ENCODE measurements at places on chromosomes 7 and 10.

DNA sequence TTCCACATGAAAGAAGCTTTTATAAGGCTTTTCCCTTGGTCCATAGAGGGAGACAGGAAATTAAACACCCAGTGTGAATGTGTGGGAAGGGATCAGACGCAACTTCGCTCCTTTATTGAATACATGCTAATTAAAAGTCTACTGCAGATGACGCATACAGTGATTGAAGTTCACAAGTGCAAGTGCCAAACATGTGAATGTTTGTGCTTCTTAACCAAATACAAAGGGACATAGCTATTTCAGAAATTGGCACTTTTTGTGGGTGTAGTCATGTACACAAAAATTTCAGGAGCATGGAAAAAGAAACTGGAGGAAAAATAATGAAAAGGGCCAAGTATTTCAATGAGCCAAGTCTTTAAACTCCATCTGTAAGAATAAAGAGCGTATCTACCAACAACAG, 283.7 kb downstream of the SKAP2 start:
- DNase-seq: no peak

- DNase-seq: no peak
Measured at GRCh38 chr10:113569576-113569975, 16.7 kb downstream of the HABP2 start.

GRCh38 chr10:11189582-11190376, 172.1 kb downstream of the CELF2 start:
- DNase-seq: no peak

- DNase-seq: no peak
Measured at GRCh38 chr10:96964131-96964530, 132.0 kb downstream of the LCOR start.

DNA sequence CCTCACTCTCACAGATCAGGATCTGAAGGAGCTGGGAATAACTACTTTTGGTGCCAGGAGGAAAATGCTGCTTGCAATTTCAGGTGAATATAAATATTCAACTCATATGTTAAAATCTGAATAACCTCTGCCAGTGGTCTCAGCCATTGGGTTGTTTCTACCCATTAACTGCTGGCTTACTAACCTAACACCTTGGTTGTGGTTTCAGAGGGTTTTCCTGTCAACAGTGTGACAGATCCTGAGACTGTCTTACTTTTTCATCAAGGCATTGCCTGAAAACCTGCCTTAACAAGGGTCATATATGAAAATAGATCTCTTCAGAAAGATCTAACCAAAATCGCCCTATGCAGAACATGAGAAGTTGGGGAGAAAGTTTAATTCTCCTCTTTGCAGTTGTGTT, 307.7 kb downstream of the BICC1 start:
- DNase-seq: no peak

GRCh38 chr10:17980846-17981565, 29.3 kb downstream of the SLC39A12 start:
- DNase-seq: no peak

DNA sequence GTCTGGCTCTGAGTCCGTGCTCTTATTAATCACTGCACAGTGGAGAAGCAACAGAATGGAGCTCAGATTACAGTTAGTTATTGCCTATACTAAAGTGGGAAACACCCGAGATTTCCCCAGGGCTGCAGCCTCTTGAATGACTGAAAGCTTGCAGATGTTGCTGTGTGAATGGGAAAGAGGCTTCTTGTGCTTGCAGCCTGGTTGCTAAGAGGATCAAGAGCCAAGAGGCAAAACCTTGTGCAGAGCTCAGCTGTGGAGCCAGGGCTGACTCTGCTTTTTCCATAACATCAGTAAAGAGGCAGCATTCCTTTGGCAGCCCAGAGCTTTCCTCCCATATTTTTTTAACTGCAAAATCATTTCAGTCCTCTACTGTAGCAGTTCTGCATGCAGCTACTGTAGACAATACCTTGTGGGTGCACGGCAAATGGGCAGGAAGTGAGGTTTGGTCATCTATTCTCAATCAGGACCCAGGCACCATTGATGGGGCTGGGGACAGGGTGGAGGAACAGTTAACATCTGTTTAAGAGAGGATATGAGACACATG, 86.5 kb downstream of the RALA start:
- DNase-seq: no peak

- DNase-seq: no peak
Measured at GRCh38 chr10:132257271-132257670, 50.5 kb downstream of the STK32C start.

- no peak for DNase-seq
Measured at GRCh38 chr7:103437623-103438022, 8.4 kb downstream of the SLC26A5 start.

DNA sequence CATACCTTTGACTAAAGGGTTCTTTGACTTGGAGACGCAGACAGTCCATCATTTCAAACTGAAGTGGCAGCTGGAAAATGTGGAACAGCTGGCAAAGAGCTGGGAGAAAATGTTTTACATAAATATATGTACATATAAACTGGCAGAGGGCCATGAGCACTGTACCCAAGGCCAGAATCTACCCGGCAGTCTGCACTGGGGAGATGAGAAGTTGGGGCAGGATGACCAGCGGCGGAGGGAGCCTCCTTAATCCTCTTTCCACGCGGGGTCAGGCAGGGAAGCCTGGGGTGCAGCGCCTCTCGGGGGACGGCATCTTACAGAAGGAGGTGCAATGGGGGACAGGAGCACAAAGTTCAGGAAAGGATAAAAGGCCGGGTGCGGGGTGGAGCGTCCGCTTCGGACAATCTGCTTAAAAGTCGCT, 1.3 kb downstream of the GLI3 start:
- DNase-seq: no peak

DNA sequence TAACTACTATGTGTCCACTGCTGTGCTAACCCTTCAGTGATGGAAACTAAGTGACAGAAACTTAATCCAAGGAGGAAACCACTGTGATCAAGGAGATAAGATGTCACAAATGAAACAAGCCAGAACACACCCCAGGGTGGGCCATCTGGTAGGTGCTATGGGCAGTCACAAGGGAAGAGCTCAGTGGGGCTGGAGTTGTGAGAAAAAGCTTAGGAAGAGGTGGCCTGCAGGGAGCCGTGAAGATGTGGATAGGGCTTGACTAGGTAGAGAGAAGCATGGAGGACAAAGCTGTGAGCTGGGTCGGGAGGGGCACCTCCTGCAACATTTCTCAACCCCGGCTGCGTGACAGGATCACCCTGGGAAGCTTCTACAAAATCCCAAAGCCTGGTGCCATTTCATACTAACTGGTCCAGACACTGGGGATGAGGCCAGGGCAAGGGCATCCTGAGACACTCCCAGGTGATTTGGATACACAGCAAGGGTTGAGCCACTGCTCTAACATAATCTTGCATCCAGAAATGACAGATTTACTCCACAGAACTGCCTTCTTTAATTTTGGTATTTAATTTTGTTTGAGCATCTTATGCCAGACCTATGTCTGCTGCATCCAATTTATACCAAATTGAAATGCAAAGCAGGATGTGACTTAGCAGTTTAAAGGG, 69.3 kb downstream of the OSBPL3 start:
- DNase-seq: no peak

DNA sequence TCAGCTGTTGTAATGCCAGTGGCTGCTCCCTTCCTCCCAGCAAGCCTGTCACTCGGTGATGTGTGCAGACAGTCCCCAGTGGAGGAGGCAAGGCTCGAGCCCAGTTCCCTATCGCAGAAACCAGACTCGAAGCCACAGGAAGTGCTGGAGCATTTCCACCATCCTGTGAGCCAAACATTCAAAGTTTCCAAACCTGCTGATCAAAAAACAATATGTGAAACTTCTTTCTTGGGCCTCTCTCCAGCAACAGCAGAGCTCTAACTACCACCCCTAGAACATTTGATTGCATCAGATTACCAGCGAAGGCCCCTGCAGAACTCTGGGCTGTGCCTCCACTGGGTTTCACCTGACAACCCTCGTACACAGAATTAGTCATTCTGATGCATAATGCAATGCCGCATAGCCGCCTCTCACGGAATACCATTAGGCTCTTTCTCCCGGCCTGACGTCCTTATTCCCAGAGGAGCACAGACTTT, 94.0 kb downstream of the ELMO1 start:
- peak; percentile 63 for DNase-seq

DNA sequence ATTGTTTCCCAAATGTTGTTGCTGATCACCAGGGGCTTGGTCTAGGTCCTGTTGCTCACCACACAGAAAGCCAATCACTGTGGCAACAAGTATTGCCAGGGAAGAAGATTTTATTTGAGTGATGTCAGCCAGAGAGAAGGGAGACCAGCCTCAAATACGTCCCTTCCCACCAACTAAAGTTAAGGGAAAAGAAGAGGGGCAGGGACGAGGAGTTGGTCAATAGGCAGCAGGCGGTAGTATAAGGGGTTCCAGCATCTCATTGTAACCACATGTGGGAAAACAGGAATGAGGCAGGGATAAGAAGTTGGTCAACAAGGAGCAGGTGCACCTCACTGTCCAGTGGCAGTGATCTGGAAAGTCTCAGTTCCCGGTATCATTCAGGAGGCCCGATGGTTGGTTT, 138.9 kb upstream of the KCNMA1 start:
- no peak for DNase-seq

- peak; percentile 45 for DNase-seq
Measured at GRCh38 chr7:24587853-24588252, 14.6 kb downstream of the PALS2 start.

DNA sequence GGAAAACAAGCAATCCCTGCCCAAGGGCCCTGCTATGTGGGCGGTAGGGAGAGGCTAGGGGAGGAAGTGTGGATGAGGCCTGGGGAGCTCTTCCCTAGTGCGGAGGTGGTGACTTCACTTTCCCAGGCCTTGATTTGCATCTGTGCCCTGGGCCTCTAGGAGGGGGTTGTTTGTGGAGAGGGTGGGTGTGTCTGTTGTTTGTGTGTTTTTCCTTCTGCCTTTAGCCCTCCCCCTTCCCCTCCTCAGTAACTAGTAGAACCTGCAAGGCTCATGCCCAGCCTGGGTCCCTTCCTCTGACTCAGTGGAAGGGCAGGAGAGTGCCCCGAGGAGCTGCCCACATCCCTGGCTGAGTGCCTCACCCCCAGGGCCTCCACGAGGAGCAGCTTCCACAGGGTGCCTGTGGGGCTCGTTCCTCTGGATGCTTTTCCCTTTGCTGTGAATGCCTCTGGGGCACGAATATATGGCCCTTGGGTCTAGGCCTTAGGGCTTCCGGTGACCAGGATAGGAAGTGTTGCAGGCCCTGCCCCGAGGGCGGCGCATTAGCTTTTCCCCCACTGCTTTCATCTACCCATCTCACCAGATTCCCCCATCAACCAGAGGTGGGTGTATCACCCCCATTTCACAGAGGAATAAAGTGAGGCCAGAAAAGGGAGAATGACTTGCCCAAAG, 89.4 kb upstream of the DUSP5 start:
- DNase-seq: no peak

DNA sequence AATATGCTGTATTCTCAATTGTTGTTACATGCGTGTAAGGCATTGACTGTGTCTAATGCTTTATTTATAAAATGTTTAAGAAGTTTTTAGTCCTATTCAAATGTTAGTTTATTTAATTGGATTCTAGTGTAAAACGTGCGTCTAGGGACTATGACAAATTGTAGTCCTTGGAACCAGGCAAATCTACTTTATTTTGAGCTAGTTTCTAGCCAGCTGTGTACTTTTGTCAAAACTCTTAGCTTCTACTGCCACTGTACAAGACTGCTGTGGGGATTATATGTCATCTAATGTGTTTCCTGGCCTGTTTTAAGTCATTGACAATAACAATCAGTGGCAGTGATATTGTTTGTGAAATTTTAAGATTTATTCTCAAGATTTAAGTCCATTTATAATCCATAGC, 220.5 kb upstream of the SEMA3D start:
- no peak for DNase-seq

DNA sequence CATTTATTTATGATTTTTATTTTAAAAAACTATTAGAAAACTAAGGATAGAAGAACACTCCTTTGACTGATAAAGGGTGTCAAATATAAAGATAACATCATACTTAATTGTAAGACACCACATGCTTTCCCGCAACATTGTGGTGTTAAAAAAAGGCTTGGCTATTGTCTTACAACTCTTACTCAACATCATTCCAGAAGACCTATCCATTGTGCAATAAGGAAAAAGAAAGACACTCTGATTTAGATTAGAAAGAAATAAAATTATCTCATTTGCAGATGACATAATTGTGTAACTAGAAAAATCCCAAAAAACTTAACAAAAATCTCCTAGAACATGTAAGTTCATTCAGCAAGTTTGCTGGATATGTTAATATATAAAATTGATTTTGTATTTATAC, 296.7 kb upstream of the GNAI1 start:
- DNase-seq: no peak

GRCh38 chr10:15320522-15321203, 50.4 kb downstream of the FAM171A1 start:
- DNase-seq: no peak

GRCh38 chr7:6279341-6279740, 6.9 kb upstream of the CYTH3 start:
- no peak for DNase-seq

DNA sequence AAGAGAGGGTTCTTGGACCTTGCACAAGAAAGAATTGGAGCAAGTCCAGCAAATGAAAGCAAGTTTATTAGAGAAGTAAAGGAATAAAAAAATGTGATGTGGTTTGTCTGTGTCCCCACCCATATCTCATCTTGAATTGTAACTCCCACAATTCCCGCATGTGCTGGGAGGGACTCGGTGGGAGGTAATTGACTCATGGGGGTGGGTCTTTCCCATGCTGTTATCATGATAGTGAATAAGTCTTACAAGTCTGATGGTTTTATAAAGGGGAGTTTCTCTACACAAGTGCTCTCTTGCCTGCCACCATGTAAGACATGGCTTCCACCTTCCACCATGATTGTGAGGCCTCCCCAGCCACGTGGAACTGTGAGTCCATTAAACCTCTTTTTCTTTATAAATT, 39.2 kb upstream of the FZD9 start:
- DNase-seq: no peak

DNA sequence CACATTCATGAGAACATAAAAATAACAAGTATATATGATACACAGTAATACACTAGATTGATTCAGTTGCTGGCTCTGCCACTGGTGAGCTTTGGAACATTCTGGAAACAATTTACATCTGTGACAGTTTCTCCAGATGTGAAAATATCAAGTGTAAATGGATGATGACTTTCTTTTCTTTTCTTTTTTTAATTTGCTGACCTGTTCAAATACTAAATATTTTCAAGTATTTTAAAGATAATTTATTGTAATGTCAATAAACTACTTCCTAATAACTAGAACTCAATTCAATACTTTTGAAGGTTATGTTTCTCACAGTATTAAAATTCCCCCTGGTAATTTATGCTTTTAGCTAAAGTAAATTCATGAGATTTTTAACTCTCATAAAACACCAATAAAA, 180.3 kb downstream of the CRPPA start:
- DNase-seq: no peak

DNA sequence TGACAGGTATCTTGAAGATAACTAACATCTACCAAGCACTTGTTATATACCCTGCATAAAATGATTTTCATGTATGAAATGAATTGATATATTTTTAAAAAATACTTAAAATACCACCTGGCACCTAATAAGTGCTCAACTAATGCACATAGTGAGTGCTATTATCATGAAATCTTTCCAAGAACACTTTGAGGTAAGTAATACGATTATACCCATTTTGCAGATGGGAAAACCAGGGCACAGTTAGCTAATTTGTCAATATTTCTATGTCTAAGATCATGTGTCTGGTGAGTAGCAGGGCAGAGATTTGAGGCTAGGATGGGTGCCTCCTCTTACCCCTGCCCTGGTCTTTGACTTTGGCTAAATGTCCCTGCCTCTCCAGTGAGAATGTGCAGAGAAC, 6.1 kb downstream of the DMBT1 start:
- no peak for DNase-seq

All from activated CD4-positive, alpha-beta T cell treated with anti-CD3 and anti-CD28 coated beads, Interleukin-2, amount 50 U/mL, for 4 hours (primary cell).